ENCODE measurements at places on chromosomes 12 and 14.

- no peak for DNase-seq
Measured at GRCh38 chr14:72535485-72535884, 358.4 kb downstream of the DPF3 start.

DNA sequence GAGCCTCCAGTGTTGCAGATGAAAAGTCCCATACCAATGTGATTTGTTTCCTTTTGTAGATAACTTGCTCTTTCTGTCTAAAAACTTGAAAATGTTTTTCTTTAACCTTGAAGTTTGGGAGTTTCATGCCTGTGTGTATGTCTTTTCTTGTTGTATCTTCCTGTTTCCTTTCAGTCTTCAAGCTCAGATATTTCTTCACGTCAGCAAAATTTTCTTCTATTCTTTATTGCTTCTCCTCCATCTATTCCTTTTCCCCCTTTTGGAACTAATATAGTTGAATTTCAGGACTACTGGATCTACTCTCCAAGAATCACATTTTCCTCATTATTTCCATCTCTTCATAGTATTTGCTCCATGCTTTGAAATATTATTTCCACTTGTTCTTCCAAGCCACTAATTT, 23.9 kb downstream of the SOAT2 start:
- no peak for DNase-seq

GRCh38 chr14:28300356-28300755, 466.2 kb upstream of the FOXG1 start:
- DNase-seq, result no peak

DNA sequence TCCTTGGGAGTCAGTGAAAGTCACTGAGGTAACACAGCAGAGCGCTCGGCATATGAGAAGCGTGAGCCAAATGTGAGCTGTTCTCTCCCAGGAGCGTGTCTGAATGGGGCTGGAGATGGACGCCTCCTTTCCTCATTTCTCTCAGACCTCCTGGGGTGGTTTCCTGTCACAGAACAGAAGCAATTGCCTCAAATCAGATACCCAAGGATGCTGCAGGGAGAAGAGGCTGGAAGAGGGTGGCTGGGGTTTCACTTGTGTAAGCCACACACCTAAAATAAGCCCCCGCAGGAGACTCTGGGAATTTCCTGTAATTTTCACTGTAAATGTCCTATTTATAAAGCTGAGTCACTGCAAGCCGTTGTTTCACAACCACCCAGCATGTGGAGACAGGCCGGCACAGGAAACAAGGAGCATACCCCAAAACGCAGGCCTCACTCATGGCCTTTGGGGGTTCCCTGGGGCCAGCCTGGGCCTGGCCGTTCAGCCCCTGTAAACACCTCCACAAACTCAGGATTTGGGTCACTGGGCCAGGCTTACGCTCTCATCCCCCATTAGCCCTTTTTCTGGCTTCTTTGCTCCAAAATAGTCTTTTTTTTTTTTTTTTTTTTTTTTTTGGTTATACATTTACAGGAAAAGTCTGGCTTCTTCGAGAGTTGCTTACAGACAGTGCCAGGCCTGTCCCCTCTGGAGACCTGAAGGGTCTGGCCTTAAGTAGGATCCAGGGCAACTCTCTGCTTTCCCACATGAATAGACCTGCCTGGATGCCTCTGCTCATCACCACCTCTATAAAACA, 55.3 kb downstream of the VCPKMT start:
- peak; percentile 82 for DNase-seq
